ENCODE measurements at places on chromosomes 6 and 20. TPM values are rescaled to one million over a fixed set of nuclear protein-coding genes. Genes with fewer than 3 reads are reported as not detected.
A peak's percentile ranks its signal among the peaks of the same experiment; 100 is the strongest.

RUNX2 gene
- polyA plus RNA-seq, result 0.54 TPM

IMPG1 gene
- not detected for polyA plus RNA-seq

DLK2 gene
- 3.2 TPM for polyA plus RNA-seq

SAMD10 gene
- polyA plus RNA-seq, result 6.0 TPM

EBF4 gene
- polyA plus RNA-seq, result 2.7 TPM

SOBP gene
- 10.6 TPM for polyA plus RNA-seq

FAM83B gene
- 0.03 TPM for polyA plus RNA-seq

RAET1E gene
- 0.46 TPM for polyA plus RNA-seq

DNA sequence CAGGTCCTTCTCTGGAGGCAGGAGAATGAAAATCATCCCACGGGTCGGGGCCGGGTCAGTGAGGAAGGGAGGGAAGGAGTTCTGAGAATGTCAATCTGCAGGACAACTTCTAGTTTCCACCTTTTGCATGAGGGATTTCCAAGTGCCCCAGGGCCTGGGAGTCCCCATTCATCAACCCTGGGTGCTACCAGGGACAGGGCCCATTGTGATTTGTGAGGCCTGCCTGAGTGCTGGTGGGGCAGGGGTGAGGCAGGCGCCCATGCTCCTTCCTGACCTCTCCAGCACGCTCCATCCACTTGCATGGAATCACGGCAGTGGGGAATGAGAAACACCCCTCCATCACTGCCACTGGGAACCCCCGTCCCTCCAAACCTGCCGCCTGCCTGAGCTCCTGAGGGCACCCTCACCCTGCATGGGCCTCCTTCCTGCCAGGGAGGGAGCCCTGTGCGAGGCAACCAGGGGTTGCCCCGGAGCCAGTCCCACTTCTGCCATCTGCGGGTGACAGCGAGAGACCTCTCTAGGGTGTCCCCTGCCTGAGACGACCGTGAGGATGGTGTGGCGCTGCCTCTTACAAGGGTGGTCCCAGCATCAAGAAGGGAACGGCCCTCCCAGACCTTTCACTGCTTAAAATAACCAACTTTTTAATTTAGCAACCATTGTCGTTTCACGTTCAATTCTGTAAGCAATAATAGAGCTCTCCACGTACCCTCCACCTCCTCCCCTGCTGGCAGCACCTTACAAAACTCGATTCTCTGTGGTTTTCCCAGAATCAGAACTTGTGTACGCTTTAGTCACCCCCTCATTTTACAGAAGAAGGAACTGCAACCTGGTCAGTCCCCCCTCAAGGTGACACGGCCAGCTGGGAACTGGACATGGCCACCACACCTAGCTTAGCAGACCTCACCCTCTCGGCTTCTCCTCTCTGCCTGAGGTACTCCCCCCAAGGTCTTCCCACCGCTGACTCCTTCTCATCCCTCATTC is 28.6 kb downstream of the PMEPA1 start:
- no peak for DNase-seq

DNA sequence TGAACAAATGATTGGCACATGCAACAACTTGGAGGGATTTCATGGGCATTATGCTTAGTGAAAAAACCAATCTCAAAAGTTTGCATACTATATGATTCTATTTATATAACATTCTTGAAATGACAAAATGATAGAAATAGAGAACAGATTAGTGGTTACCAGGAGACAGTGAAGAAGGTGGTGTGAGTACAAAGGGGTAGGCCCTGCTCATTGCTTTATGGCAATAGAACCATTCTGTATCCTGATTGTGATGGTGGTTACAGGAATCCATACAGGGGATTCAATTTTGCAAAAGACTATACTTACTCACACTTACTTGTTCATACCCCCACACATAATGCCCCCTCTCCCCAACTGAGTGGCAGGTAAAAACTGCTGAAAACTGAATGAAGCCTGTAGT is 30.2 kb upstream of the LAMA4 start:
- no peak for DNase-seq

DNA sequence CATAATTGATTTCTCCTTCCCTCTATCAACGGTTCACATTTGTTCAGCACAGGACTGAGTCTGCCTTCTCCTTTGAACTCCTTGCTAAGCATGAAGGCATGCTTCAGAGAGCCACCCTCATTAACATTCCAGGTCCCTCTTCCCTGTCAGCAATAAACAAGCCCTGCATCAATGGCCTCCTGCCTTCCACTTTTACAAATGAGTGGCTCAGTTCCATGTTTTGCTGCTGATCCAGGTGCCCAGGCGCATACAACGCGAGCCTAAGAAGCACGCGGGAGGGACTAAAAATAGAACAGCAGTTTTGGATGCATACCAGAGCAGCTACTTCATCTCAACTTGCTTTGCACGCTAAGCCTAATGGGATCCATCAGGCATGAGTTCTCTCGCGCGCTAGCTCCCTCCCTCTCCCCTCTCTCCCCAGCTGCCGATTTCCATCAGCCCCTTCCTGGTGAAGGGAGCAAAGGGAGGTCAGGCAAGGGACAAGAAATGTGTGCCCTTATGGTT is 53.4 kb downstream of the TRAF3IP2 start:
- DNase-seq, result peak; percentile 77

DNA sequence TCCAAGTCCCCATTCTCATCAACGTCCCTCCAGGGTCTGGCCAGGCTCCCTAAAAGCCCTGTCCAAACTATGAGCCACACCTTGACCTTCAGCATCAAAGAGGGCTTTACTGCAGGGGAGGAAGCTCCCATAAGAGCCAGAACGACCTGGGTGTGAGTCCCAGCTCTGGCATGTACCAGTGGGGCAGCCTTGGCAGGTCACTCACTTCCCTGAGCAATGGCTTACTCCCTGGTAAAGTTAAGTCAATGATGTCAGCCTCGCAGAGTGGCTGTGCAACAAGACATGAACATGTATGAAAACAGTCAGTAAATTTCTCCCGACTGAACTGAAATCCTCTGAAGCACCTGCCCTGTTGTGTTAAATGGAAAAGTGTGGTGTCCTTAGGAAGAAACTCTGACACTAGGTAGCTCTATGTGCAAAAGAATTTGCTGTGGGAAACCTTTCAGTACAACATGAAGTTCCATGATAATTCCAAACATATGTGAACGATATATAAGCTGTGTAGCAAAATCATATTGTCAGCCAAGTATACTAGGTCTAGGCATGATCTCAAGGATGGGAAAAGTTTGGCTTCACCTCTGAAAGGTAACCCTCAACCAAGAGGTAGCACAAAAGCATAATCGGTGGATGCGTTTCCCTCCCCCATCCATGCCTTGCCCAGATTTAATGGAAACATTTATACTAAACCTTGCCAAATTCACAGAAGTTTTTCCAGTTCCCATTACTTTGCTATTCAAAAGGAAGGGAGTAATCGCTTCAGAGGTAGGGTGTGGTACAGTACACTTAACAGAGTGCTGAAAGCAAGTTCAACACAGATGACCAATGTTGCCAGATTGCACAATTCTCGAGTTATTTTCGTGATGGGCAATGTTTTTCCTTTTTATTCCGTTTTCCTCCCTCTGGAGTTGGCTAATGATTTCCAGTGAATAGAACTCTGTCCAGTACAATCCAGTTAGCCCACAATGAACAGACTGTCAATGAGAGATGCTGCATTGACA is 49.0 kb upstream of the RANBP9 start:
- DNase-seq, result no peak

DNA sequence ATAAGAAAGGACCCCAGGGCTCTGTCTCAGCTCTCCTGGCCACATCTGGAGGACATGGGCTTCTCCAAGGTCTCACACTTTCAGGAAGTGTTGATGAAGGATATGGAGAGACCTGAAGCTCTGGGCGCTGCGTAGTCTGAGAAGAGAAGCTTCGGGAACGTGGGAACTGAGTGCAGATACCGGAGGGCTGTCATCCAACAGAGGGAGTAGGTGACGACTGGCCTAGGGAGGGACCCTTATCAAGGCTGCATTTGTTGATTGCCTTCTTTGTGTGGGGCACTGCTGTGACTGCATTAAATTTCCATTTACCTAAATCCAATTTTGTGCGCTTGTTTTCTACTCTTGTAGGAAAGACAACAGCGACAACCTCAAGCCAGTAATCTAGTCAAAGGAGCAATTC is 63.4 kb downstream of the PLG start:
- no peak for DNase-seq

DNA sequence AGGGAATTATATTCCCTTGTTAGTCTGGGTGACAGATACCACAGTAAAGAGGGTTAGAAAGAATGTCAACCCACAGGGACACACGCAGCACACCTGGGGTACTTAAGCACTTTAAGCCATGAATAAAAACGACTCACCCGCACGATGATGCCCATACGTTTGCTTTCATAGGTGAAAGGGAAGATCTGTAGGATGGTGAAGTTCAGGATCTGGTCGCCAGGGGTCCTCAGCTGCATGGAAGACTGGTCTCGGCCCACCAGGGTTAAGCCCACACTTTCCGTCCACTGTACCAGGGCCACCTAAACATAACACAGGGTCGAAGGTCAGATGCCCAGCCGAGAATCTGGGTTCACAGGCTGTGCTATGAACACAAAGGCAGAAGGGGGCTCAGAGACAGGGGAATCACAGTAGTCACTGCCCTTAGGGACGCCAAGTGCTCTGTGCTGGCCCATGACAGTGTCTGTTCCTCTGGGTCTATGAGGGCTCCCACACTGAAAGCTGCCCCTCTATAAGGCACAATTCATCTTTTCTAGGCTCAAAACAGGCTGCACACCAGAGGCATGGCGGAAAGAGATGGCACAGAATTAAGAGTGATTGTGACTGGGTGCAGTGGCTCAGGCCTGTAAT is 96.8 kb upstream of the NFATC2 start:
- DNase-seq, result peak; percentile 74

DNA sequence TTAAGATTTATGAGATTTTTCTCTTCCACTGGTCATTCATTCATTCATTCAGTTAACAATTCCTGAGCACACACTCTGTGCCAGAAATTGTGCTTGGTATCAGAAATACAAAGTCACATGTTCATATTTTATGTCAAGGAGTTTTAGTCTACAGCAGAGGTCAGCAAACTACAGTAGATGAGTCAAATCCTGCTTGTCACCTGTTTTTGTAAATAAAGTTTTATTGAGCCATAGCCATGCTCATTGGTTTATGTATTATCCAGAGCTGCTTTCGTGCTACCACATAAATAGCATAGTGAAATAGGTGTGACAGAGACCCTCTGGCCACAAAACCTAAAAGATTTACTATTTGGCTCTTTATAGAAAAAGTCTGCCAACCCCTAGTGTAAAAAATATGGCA is 46.8 kb downstream of the THEMIS start:
- DNase-seq, result no peak

GRCh38 chr20:63106108-63106764 is 99.5 kb upstream of the BHLHE23 start:
- DNase-seq, result peak; percentile 55

GRCh38 chr20:20207291-20207690 is 155.0 kb downstream of the CFAP61 start:
- no peak for DNase-seq

DNA sequence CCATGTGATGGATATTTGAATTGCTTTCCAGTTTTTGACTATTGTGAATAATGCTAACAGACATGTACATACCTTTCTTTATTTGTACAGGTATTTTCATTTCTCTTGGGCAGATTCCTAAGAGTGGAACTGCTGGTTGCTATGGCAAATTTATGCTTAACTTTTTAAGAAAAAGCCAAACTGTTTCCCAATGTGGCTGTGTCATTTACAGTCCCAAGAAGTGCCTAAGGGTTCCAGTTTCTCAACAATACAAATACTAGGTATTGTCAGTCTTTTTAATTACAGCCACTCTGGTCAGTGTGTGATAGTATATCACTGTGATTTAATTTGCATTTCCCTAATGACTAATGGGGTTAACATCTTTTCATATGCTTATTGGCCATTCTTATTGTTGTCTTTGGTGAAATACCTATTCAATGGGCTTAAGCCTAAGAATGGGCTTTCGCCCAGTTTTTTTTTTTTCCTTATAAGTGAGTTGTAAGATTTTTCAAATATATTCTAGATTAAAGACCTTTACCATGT is 10.3 kb downstream of the REPS1 start:
- DNase-seq, result no peak

DNA sequence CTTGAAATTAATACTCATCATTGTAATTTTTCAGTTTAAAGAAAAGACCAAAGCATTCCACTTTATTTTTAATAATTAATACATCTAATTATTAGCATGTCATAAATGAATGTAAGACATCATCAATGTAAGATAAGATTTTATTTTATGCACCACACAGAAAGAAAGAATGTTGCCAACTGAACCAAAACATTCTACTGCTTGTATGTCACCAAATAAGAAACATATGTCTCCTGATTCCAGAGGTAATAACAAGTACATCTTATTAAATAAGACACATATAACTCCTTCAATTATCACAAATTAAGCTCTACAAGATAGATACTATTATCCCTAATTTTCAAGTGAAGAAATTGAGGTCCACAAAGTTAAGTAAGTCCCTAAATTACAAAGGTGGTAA is 189.5 kb downstream of the GMDS start:
- DNase-seq, result no peak

DNA sequence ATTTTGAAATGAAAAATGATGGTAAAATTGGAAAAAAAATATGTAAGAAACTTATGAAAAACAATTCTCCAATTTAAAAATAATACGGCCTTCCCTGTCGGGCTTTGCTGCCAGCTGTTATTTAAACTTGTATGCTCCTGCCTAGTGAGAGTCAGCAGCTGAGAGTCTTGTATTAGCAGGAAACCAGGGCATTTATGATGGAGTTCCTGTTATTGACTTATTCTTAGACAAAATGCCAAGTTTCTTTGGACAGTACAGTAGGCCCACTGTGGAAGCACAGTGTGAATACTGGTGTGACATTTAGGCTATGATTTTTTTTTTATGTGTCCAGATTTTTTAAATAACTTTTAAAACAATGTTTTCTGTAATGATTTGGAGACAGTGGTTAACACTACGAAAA is 42.1 kb downstream of the GMDS start:
- DNase-seq, result no peak

GRCh38 chr6:114762145-114762544 is 419.3 kb upstream of the HS3ST5 start:
- DNase-seq, result no peak

DNA sequence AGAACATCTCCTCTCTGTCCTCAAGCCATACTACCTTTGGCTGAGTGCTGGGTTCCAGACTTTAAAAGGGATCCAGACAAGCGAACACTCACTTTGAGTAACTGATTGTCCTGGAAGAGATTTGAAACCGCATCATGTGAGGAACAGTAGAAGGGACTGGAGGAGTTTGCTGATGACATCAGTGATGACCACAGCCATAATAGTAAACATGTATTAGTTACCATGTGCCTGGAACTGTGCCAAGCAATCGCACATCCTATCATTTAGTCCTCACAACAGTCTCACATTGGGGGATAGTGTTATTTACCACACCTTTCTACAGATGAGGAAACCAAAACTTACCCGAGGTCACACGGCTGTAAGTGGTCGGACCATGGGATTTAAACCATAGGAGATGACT is 39.8 kb downstream of the ARMC2 start:
- no peak for DNase-seq

DNA sequence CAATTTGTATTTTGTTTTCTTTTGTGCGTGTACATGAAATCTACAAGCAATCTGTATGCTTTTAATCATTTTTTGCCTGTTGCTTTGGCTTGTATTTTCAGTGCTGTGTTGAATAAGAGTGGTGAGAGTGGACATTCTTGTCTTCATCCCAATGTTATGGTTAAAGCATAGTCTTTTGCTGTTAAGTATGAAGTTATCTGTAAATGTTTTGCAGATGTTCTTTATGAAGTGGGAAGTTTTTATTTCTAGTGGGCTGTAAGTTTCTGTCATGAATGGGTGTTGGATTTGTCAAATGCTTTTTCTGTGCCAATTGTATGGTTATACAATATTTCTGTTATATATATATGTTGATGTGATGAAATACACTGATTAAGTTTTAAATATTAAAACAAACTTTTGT is 24.2 kb downstream of the ZKSCAN3 start:
- DNase-seq, result no peak

Data from heart left ventricle (tissue), 16 donors.